ENCODE measurements at places on chromosomes 12 and 14.

GRCh38 chr12:67884596-67884995 lies 104.7 kb upstream of the IFNG-AS1 start:
- no peak overlapping the region for H3K27ac ChIP-seq
- H3K36me3 ChIP-seq: no peaks in the 10 kb centered on the region
- no peaks in the 10 kb centered on the region for H3K4me1 ChIP-seq
- no peak for DNase-seq

DNA sequence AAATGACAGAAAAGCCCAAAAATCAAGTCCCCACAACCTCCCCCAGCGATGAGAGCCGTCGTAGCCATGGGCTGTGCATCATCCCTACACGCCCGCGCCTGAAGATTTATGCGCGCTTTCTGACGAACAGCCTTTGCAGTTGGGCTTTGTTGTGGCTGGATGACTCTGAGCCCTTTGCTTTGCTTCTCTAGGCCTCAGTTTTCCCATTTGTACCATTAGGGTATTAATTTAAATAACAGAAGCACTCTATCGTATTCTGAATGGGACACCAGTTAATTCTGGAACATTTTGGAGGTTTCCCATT lies 24.2 kb downstream of the SFSWAP start:
- H3K36me3 ChIP-seq: peaks cover 10% of the 10 kb centered on the region
- H3K4me1 ChIP-seq: no peaks in the 10 kb centered on the region
- H3K27me3 ChIP-seq: no peaks in the 10 kb centered on the region
- no peak overlapping the region for H3K27ac ChIP-seq

DNA sequence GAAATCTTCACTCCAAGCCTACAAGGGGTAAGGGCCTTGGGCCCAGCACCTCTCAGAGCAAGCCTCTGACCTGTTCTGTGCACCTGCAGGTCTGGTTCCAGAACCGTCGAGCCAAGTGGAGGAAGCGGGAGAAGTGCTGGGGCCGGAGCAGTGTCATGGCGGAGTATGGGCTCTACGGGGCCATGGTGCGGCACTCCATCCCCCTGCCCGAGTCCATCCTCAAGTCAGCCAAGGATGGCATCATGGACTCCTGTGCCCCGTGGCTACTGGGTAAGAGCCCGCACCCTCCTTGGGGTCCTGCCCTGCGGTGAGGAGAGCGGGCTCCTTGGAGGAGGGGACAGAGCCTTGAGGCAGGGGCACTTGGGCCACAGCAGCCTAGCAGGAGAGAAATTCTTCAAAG lies 20.3 kb downstream of the VSX2 start:
- no peak overlapping the region for H3K4me3 ChIP-seq
- DNase-seq: no peak
- H3K27ac ChIP-seq: no peak overlapping the region
- peaks cover 15% of the 10 kb centered on the region for H3K4me1 ChIP-seq

DNA sequence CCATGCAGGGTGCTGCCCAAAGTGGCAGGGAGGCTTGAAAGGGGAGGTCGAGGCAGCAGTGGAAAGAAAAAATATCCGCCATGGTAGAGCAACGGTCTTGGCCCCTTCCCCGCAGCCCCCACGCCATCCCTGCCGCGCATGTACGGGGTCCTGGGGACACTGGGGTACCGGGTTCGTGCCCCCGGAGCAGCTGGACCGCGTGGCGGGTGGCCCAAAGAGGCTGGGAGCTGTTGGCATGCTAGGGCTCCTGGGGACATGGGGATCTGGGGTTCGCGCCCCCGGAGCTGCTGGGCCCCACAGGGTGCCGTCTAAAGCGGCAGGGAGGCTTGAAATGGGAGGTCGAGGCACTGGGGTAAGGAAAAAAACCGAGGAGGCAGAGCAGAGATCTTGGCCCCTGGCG lies 316.5 kb downstream of the ALG10 start:
- H3K4me3 ChIP-seq: no peak overlapping the region
- no peaks in the 10 kb centered on the region for H3K36me3 ChIP-seq
- no peaks in the 10 kb centered on the region for H3K27me3 ChIP-seq
- no peak overlapping the region for H3K27ac ChIP-seq
- H3K4me1 ChIP-seq: no peaks in the 10 kb centered on the region

DNA sequence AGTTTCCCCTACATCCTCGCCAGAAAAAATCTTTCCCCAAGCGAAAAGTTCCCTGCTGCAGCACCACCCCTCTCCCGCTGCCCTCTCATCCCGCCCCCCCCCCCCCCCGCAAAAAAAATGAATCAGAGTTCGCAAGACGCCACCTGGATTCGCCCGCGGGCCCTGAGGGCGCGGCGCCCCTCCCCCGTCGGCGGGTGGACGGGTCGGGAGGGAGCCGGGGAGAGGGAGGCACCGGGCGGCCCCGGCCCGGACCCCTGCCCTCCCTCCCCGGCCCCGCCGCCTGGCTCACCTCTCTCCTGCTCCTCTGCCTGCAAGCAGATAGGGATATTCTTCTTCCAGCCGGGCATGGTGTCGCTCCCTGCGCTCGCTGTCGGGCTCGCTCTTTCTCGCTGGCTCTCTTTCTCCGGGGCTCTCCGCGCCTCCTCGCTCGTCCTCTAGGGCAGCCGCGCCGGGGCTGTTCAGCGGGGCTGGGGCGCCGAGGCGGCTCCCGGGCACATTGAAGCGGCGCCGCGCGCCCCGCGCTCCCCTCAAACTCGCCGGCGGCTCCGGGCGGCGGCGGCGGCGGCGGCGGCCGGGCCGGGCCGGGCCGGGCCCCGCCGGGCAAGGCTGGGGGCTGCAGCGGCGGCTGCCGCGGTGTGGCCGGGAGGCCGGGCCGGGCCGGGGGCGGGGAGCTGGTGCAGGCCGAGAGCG lies 200.3 kb upstream of the CAND1 start:
- peak overlapping the region; percentile 59 for H3K4me3 ChIP-seq
- H3K4me1 ChIP-seq: peaks cover 10% of the 10 kb centered on the region
- H3K27me3 ChIP-seq: peaks cover 9% of the 10 kb centered on the region
- DNase-seq: peak; percentile 77
- H3K27ac ChIP-seq: no peak overlapping the region

- peak within 1 kb of the TSS; percentile 65 for H3K4me3 ChIP-seq
- peak; percentile 55 for DNase-seq
- H3K27me3 ChIP-seq: no peaks in the 10 kb centered on the region
- H3K36me3 ChIP-seq: no peaks in the 10 kb centered on the region
Measured at GRCh38 chr12:123533672-123534643, at the start of gene RILPL1. TSS of gene RILPL1 (minus strand) at chr12:123533719. CDS start at chr12:123533482, 237 bp downstream.

- no peaks in the 10 kb centered on the region for H3K36me3 ChIP-seq
- no peaks in the 10 kb centered on the region for H3K4me1 ChIP-seq
- H3K27ac ChIP-seq: no peak overlapping the region
- H3K4me3 ChIP-seq: no peak overlapping the region
- H3K27me3 ChIP-seq: peaks cover 7% of the 10 kb centered on the region
Measured at GRCh38 chr12:131425112-131426075, 285.5 kb upstream of the SFSWAP start.

DNA sequence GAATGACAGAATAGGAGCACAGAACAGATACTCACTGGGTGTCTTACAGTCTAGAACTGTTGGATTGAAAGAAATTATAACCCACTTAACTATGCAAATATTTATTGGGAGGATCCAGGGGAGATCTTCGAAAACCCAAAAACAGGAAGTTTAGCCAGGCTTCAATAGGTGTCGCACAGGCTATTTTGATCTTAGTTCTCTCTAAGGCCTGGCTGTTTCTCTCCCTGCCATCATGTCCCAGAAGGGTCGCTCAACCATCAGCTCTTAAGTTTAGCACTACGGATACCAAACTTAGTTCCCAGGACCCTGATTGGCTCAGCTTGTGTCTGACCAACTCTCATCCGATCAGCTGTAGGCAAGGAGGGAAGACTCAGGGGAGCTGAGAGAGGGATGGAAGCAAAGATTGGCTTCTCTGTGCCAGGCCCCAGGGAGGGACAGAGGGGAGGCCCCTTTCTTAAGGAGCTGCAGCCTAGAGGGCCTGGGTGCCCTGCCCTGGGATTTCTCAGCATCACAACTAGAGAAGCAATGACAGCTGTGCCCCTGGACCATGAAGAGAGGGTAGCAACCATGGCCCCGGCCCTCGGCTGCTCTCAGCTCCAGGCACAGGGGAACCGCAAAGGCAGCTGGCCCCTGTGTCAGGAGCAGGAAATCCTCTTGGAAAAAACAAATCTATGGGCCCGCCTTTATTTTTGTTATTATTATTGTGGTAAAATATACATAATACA lies 13.5 kb downstream of the PHETA1 start:
- no peak overlapping the region for H3K27ac ChIP-seq
- H3K4me3 ChIP-seq: no peak overlapping the region
- no peak for DNase-seq
- no peaks in the 10 kb centered on the region for H3K27me3 ChIP-seq
- peaks cover 23% of the 10 kb centered on the region for H3K4me1 ChIP-seq

GRCh38 chr14:77141214-77142004 lies at the start of gene ZDHHC22:
TSS of gene ZDHHC22 (minus strand) at chr14:77141791. CDS start at chr14:77139738, 2,053 bp downstream.
- no peak within 1 kb of the TSS for H3K27ac ChIP-seq
- H3K27me3 ChIP-seq: peaks cover 90% of the 10 kb centered on the region
- H3K4me1 ChIP-seq: peaks cover 34% of the 10 kb centered on the region

- H3K27me3 ChIP-seq: no peaks in the 10 kb centered on the region
- peaks cover 81% of the 10 kb centered on the region for H3K4me1 ChIP-seq
- peak within 1 kb of the TSS; percentile 33 for H3K27ac ChIP-seq
Measured at GRCh38 chr12:121793440-121793837, at the start of gene RHOF. TSS of gene RHOF (minus strand) at chr12:121793688. CDS start at chr12:121793633, 55 bp downstream.

DNA sequence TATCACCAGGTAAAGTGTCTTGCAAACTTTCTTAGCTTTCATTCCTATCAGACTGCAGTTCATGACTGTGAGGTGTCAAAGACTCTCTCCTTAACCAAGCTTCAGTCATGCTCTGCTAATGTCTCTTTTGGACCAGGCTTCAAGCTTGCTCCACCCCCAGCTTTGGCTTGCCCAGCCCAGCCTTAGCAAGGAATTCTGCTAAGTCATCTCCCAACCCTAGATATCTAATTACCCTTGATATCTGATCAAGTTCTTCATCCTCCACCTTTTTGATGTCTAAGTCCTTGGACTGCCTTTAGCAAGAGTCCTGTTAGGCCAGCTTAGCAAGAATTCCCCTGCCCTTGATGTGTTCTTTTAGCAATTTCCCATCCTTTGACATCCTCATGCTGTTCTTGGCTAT lies 108.9 kb upstream of the FGD4 start:
- DNase-seq: no peak
- H3K4me3 ChIP-seq: no peak overlapping the region
- no peaks in the 10 kb centered on the region for H3K4me1 ChIP-seq

- H3K4me1 ChIP-seq: peaks cover 3% of the 10 kb centered on the region
- H3K27me3 ChIP-seq: no peaks in the 10 kb centered on the region
- DNase-seq: no peak
- H3K4me3 ChIP-seq: no peak overlapping the region
Measured at GRCh38 chr12:53428741-53429140, 5.1 kb downstream of the AMHR2 start.

DNA sequence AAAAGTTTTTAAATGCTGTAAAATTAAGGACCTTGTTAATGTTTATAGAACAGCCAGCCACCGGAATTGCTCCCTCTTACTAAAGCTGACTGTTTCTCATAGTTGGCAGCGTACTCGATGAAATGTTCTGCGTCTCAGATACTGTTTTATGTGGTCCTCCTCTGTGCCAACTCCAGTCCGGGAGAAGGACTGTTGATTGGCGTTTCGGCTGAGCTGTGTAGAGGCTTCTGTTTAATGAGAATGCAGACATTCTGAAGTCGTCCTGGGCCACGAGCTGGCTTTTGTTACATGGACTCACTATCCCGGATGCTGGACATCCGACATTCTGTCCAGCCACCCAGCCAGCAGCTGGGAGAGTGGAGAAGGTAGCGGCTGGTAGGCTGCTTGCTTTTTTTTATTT lies 75.4 kb downstream of the WDR20 start:
- no peak for DNase-seq
- peaks cover 17% of the 10 kb centered on the region for H3K36me3 ChIP-seq

DNA sequence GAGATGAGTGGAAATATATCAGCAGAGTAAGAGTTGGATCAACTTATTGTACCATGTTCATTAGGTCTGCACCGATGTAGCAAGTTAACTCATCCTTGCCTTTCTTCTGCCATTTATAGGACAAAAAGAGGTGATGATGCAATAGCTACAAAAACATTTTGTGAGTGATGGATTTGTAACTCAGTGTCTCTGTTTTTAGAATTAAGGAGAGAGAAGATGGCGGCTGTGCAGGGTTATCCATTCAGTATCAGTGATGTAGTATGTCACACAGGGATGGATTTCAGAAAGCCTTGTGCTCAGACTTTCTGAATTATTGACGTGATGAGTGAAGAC lies 62.1 kb upstream of the GNPNAT1 start:
- H3K4me1 ChIP-seq: no peaks in the 10 kb centered on the region
- H3K36me3 ChIP-seq: no peaks in the 10 kb centered on the region
- H3K27me3 ChIP-seq: no peaks in the 10 kb centered on the region
- no peak for DNase-seq
- no peak overlapping the region for H3K27ac ChIP-seq

- no peak overlapping the region for H3K4me3 ChIP-seq
- H3K4me1 ChIP-seq: peaks cover 3% of the 10 kb centered on the region
- peaks cover 12% of the 10 kb centered on the region for H3K27me3 ChIP-seq
- H3K27ac ChIP-seq: no peak overlapping the region
- H3K36me3 ChIP-seq: no peaks in the 10 kb centered on the region
- DNase-seq: no peak
Measured at GRCh38 chr12:22272335-22273151, 62.0 kb downstream of the ST8SIA1 start.
